Endothelial cell (in vitro differentiated cells): ENCODE measurements at places on chromosomes 5 and 9. TPM values are rescaled to one million over a fixed set of nuclear protein-coding genes. Genes with fewer than 3 reads are reported as not detected.
A peak's percentile ranks its signal among the peaks of the same experiment; 100 is the strongest.

GRCh38 chr5:219460-219863 lies 1.3 kb downstream of the SDHA start:
- H3K27me3 ChIP-seq, result peaks cover 2% of the 10 kb centered on the region
- no peak for DNase-seq
- peaks cover 4% of the 10 kb centered on the region for H3K36me3 ChIP-seq
- peak overlapping the region; percentile 98 for H3K4me3 ChIP-seq
- H3K27ac ChIP-seq, result peak overlapping the region; percentile 13

SMARCA2 gene
- 43.7 TPM for total RNA-seq

GRCh38 chr9:2341956-2342355 lies 279.6 kb upstream of the VLDLR start:
- H3K27me3 ChIP-seq, result no peaks in the 10 kb centered on the region
- no peak for DNase-seq
- H3K4me1 ChIP-seq, result no peaks in the 10 kb centered on the region
- no peak overlapping the region for H3K27ac ChIP-seq

DNA sequence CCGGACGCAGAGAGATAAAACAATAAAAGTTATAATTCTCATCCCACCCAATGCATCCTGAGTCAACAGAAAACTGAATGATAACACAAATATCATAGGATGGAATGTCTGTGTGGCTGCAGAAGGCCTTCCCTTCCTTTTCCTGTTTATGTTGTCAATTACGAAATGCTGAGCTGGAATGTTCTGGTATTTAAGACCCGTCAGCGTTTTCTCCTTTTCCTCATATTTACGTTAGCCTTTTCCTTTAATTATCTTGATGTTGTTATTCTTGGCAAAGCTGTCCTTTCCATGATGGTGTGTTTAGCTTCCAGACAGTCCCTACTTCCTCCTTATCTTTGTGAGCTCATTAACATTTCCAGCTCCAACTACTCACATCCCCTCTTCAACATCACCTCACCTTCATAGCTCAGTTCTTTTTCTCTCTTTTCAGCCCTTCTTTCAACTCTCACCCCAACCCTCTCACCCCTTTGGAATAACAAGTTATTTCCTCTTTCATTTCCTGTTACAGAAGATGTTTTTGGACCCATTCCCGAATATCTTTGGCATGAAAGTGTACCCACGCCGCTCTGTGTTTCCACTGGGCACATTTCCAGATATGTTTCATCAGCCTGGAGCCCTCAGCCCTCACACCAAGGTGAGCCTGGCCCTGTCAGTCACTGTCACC lies 221.6 kb downstream of the NR2F1-AS1 start:
- H3K27me3 ChIP-seq, result no peaks in the 10 kb centered on the region
- H3K36me3 ChIP-seq, result no peaks in the 10 kb centered on the region
- peak overlapping the region; percentile 57 for H3K4me3 ChIP-seq
- DNase-seq, result peak; percentile 18
- peaks cover 26% of the 10 kb centered on the region for H3K4me1 ChIP-seq
- peak overlapping the region; percentile 96 for H3K27ac ChIP-seq

- peaks cover 29% of the 10 kb centered on the region for H3K4me1 ChIP-seq
- H3K27ac ChIP-seq, result peak overlapping the region; percentile 43
- peak; percentile 26 for DNase-seq
- peaks cover 13% of the 10 kb centered on the region for H3K27me3 ChIP-seq
- peaks cover 71% of the 10 kb centered on the region for H3K36me3 ChIP-seq
Measured at GRCh38 chr5:14487897-14488570, 93.6 kb upstream of the OTULINL start.

- H3K36me3 ChIP-seq, result no peaks in the 10 kb centered on the region
- H3K27ac ChIP-seq, result peak overlapping the region; percentile 96
- peaks cover 19% of the 10 kb centered on the region for H3K4me1 ChIP-seq
- peak overlapping the region; percentile 94 for H3K4me3 ChIP-seq
- no peak for DNase-seq
Measured at GRCh38 chr9:128551657-128552152, 682 bp upstream of the SPTAN1 start.
